ENCODE measurements at places on chromosomes 4 and X.

GRCh38 chr4:126027601-126028000, 712.8 kb downstream of the FAT4 start:
- no peak for DNase-seq

DNA sequence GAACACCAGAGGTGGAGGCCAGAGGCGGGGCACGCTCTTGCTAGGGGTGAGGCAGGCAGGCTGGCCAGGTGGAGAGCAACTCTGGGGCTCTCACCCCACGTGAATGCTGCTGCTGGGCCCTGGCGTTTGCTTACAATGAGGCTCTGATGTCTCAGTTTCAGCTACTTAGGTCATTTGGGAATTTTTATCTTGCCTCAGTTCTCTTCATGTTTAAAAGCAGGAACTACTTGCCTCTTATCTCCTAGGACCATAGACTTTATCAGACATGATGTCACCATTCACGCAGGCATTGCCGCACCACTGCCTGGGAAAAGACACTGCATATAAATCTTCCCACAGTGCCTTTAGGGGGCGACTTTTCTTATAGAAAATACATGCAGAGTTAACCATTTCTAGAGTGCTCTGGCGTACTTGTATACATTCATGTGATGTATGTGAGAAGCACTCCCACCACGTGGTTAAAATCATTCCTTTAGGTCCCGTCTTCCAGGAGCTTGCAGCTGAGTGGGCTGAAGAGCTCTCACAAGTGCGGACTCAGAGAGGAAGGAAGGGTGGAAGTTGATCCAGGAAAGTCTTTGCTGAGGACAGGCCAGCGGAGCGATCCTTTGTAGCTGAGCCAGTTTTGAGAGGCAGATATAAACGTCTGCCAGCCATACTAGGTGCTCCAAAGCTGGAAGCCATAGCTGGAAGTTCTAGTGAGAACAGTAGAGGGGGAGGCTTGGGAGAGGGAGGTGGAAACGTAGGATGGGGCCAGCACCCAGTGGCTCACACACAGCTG, 84.3 kb upstream of the CLDN34 start:
- no peak for DNase-seq

DNA sequence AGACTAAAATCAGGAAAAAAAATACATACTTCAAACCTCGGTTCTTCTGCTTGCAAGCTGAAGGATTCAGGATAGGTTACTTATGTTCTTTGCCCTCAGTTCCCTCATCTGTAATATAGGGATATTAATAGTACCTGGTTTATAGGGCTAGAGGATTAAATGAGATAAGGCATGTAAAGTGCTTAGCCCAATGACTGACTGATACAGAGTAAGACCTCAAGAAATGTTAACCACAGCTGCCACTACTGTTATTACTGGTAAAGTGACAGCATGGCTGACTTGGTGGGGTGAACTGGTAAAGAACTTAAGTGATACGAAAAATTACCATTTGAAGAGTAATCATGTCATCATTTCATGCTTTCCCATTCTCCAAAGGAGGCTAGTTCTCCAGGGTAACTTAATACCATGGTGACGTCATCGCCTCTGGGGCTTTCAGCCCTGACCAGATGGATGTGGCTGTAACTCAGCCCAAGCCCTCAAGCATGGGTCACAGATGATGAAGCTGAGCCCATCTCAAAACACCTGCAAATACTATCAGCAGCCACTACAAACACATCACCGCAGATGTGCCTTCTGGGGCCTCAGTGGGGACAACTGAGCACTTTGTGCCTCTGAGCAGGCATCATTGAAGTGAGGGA, 44.5 kb upstream of the SCML1 start:
- DNase-seq, result no peak

GRCh38 chr4:121777625-121778024, 12.7 kb upstream of the SMIM43 start:
- DNase-seq, result no peak

GRCh38 chrX:122835886-122836285, 348.2 kb upstream of the GRIA3 start:
- no peak for DNase-seq

Measured in activated CD8-positive, alpha-beta memory T cell treated with anti-CD3 and anti-CD28 coated beads for 48 hours (primary cell).